ENCODE measurements at places on chromosomes 3 and 15.

DNA sequence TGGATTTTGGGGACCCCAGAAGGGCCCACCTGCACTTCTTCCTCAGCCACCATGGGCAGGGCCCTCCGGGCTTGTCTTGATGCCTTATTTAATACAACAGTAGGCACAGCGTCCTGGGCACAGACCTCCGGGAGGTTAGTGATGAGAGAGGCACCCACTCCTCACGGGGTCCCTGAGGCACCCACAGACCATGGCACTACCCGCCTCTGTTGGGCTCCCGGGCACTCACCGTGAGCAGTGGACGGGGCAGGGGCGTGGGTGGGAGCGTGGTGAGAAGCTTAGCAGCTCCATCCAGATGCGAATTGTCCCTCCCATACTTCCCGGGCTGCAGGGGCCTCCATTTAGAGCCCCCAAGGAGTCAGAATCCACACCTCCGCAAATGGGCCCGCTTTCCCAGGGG is 317 bp upstream of the MESP2 start:
- no peak for DNase-seq

- no peak for DNase-seq
Measured at GRCh38 chr3:23114432-23114831, 88.7 kb upstream of the UBE2E2 start.

GRCh38 chr3:36302626-36303025 is 77.7 kb upstream of the STAC start:
- no peak for DNase-seq

GRCh38 chr15:53400986-53401385 is 358.5 kb downstream of the WDR72 start:
- DNase-seq, result no peak

GRCh38 chr3:119783255-119783654 is 1.4 kb downstream of the NR1I2 start:
- no peak for DNase-seq

- DNase-seq, result no peak
Measured at GRCh38 chr3:170171563-170171962, 10.0 kb downstream of the PHC3 start.

- no peak for DNase-seq
Measured at GRCh38 chr3:112003321-112004080, 4.8 kb downstream of the TAGLN3 start.

- peak; percentile 23 for DNase-seq
Measured at GRCh38 chr3:13022348-13023234, 50.6 kb downstream of the IQSEC1 start.

DNA sequence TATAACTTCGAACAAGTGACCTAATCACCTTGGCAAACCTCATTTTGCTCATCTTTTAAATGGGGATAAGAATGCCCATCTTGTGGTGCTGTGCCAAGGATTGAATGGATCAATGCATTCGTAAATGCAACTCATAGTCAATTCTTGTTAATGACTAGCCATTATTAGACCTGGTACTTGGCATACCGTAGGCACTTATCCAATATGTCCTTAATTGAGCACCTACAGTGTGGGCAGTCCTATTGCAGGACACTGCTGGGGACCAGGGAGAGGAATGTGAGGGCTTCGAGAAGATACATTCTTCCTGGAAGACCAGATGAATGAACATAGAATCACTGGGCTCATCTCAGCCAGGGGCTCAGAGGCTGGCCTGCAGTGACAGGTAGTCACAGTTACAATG is 177.2 kb upstream of the TLE3 start:
- DNase-seq, result no peak

- DNase-seq, result no peak
Measured at GRCh38 chr3:188205992-188206416, 52.0 kb downstream of the LPP start.

GRCh38 chr15:26294059-26294689 is 431.0 kb upstream of the ATP10A start:
- DNase-seq, result no peak

GRCh38 chr3:159667261-159667660 is 321.4 kb upstream of the IL12A start:
- DNase-seq, result no peak

- DNase-seq, result no peak
Measured at GRCh38 chr3:19598870-19599269, 335.1 kb downstream of the EFHB start.

- DNase-seq, result no peak
Measured at GRCh38 chr15:84600331-84600686, 500 bp upstream of the ZSCAN2 start.

GRCh38 chr3:146221276-146221675 is 29.6 kb downstream of the PLSCR4 start:
- no peak for DNase-seq

DNA sequence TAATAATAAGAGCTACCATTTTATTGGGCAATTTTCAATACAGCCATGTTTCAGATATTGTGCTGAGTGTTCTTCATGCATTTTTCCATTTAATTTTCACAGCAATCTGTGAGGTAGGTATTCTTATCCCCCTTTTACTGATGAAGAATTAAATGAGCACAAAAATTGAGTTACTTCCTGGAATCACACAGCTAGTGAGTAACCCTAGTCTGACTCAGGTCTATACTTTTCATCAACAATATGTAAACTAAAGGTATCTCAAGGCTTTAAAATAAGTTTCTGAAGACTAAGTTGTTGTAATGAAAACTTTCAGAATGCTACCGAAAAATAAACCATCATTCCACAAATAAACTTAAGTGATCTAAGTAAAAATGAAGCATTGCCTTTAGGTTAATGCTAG is 22.3 kb downstream of the HACD2 start:
- DNase-seq, result no peak

Measured in AG09309 (cell line).